ENCODE measurements at places on chromosomes 5 and 9. TPM values are rescaled to one million over a fixed set of nuclear protein-coding genes. Genes with fewer than 3 reads are reported as not detected.

Gene TEX48
- not detected for total RNA-seq

DNA sequence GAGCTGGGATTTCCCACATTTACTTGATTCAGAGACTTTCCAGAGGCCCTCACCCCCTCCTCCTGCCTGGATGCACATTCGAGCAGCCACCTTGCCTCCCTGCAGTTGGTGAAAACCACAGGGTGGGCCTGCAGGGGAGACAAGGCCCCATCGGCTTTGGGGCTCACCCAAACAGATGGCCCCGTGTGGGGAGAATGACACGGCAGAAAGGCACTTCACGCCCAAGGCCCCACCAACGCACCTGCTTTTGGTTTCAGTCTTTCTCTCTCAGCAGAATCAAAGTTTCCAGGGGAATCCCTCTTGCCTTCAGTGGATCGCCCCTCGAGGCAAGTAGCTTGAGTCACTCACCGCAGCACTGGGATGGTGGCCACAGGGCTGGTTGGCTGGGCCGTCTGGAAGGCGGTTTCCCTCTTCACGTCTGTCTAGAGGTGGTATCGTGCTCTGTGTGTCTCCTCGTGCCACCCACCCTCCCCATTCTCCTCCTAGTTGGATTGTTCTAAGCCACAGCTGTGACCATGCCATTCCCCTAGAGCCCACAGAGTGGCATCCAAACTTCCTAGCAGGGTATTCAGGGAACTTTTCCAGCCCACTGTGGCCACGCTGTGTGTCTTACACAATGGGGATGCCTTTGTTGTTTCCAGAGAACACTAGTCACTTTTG lies 31.8 kb downstream of the SEC61B start:
- no peaks in the 10 kb centered on the region for H3K27me3 ChIP-seq
- peak; percentile 79 for DNase-seq
- peak overlapping the region; percentile 2 for H3K27ac ChIP-seq
- H3K4me3 ChIP-seq = peak overlapping the region; percentile 36

DNA sequence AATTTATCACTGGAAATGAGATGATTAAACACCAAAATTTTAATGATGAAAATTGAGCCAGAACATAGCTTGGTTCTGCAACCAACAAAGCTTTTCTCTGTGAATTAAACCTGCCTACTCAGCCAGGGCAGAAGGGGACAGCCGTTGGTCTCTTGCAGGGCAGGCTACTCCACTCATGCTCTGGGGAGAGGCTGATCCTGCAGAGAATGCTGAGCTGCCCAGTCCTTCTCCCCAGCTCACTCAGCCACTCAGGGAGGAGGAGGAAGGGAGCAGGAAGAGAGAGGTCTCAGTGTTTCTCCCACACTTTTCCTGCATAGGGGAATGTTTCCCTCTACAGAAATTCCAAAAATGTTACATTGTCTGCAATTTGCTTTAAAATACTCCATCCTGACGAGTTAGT lies 40.4 kb upstream of the HMHB1 start:
- no peaks in the 10 kb centered on the region for H3K4me1 ChIP-seq
- no peak for DNase-seq
- no peak overlapping the region for H3K4me3 ChIP-seq
- H3K36me3 ChIP-seq = no peaks in the 10 kb centered on the region
- peaks cover 4% of the 10 kb centered on the region for H3K27me3 ChIP-seq
- H3K27ac ChIP-seq = no peak overlapping the region

- no peak overlapping the region for H3K27ac ChIP-seq
- H3K27me3 ChIP-seq = no peaks in the 10 kb centered on the region
- H3K4me1 ChIP-seq = no peaks in the 10 kb centered on the region
- H3K36me3 ChIP-seq = no peaks in the 10 kb centered on the region
These were observed 5.5 kb downstream of the FOXI1 start for GRCh38 chr5:170111088-170111785.

GRCh38 chr5:173535166-173535975 lies 81.1 kb downstream of the BOD1 start:
- H3K4me1 ChIP-seq = no peaks in the 10 kb centered on the region
- H3K27ac ChIP-seq = no peak overlapping the region
- DNase-seq = no peak
- H3K27me3 ChIP-seq = no peaks in the 10 kb centered on the region
- H3K36me3 ChIP-seq = no peaks in the 10 kb centered on the region

Gene TAS2R1
- total RNA-seq = not detected

Gene COL15A1
- not detected for total RNA-seq

Gene CDH9
- total RNA-seq = not detected

GRCh38 chr9:122370869-122371755 lies at the start of gene PTGS1:
Gene PTGS1 (plus strand): TSS chr9:122371024. CDS start chr9:122371085, 61 bp downstream.
- H3K4me1 ChIP-seq = peaks cover 38% of the 10 kb centered on the region
- H3K27me3 ChIP-seq = no peaks in the 10 kb centered on the region
- H3K4me3 ChIP-seq = peak within 1 kb of the TSS; percentile 65

Gene C9orf153
- 0.67 TPM for total RNA-seq

GRCh38 chr5:150222906-150223305 lies 33.0 kb downstream of the SLC6A7 start:
- no peak overlapping the region for H3K27ac ChIP-seq
- no peak for DNase-seq
- H3K4me1 ChIP-seq = no peaks in the 10 kb centered on the region
- no peak overlapping the region for H3K4me3 ChIP-seq
- H3K27me3 ChIP-seq = no peaks in the 10 kb centered on the region

DNA sequence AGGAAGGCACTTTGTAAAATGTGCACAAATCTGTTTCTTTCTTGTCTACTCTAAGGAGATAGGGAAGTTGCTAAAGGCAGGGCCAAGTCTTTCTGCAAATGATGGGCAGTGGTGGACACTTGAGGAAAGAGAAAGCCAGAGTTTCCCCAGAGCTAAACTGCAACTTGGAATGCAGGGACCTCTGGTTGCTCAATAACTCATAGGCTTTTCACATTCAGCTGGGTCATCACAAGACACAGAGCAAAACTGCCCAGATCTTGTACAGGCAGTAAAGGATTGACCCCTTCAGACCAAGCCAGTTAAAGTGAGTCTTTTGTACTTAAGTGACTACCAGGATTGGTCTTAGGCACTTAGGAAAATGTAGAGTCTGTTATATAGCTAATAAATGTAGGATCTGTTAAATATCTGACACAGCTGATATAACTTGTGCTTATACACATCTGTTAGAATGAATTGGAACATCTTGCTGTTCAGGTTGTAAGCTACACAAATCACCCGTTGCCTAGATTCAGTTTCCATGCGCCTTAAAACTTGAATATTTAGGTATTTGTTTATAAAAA lies 13.5 kb upstream of the AGXT2 start:
- no peaks in the 10 kb centered on the region for H3K27me3 ChIP-seq
- no peaks in the 10 kb centered on the region for H3K36me3 ChIP-seq
- H3K27ac ChIP-seq = no peak overlapping the region
- DNase-seq = no peak
- no peak overlapping the region for H3K4me3 ChIP-seq

DNA sequence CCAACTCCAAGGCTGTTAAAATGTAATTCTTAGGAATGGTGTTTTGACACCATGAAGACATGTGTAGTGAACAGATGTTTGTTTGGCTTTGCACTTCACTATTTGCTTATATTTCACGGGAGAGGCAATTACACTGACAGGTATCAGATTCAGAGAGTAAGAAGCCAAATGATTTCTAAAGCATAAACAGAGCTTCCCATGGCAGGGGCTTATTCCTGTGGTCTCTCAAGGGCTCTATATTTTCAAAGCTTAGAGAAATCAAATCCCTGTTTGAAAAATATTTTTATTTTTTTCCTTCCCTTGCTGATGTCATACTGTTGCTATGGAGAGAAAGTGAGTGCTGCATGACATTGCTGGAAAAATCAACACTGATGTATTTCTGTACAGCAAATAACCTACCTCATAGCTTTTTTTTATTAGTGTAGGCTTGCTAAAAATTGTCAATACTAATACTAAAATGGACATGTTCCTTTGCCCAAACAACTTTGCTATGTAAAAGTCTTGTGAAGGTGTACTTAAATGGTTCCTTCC lies 161.4 kb downstream of the GIN1 start:
- no peak overlapping the region for H3K27ac ChIP-seq
- H3K4me1 ChIP-seq = no peaks in the 10 kb centered on the region
- no peak overlapping the region for H3K4me3 ChIP-seq
